ENCODE measurements at places on chromosomes 12 and 14.

DNA sequence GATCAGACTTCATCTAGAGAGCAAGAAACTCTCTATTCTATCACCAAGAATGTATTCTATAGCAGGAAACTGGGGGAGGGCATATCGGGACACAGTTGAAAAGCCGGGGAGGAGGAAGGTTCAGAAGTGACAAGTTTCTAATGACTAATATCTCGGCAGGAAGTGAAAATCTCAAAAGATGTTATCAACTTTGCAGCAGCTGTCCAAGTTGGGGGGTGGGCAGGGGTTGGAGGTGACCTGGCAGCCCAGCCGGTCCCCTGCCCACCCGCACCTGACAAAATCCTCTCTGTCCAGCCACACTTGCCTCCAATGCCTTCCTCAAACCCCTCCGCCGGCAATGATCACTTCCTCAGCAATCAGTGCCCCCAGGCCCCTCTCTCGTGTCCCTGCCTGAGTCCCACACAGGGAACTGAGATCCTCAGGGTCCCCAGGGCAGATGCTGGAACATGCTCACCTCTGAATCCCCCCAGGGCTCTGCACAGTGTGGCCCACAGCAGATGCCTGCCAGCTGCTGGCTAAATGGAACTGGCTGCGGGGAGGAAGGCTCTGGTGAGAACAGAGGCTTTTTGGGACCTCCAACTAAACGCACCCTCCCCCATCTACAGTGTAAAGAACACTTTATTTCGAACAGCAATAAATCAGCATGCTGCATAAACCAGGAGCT, 43.9 kb downstream of the CCDC88C start:
- DNase-seq, result no peak

DNA sequence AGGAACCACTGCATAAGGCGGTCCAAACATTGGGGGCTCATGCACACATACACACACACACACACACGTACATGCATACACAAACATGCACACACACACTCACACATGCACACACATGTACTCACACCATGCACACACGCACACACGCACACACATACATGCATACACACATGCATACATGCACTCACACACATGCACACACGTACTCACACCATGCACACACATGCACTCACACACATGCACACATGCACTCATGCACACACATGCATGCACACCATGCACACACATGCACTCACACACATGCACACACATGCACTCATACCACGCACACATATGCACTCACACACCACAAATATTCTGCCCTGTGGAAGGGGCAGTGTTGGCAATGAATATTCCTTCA, 22.1 kb downstream of the OAS2 start:
- DNase-seq, result no peak

DNA sequence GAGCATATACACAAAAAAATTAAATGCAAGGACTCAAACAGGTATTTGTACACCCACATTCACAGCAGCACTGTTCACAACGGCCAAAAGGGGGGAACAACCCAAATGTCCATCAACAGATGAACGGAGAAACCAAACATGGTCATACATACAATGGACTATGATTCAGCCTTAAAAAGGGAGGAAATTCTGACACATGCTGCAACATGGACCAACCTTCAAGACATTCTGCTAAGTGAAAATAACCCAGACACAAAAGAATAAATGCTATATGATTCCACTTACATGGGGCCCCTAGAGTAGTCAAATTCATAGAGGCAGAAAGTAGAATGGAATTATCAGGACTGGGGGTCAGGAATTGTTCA, 29.5 kb downstream of the ACTN1 start:
- no peak for DNase-seq

- no peak for DNase-seq
Measured at GRCh38 chr14:52939427-52939826, 11.4 kb downstream of the FERMT2 start.

- no peak for DNase-seq
Measured at GRCh38 chr12:49587174-49587908, 18.1 kb downstream of the FAM186B start.

- DNase-seq, result no peak
Measured at GRCh38 chr12:69476276-69477017, 6.3 kb downstream of the FRS2 start.

- peak; percentile 79 for DNase-seq
Measured at GRCh38 chr14:63852817-63853731, at the start of gene SYNE2. TSS of gene SYNE2 (plus strand) at chr14:63853004. CDS start at chr14:63909149, 56,145 bp downstream.

GRCh38 chr12:111766608-111767361, at the start of gene ALDH2:
TSS of gene ALDH2 (plus strand) at chr12:111766933. CDS start at chr12:111766983, 50 bp downstream.
- DNase-seq, result peak; percentile 20

DNA sequence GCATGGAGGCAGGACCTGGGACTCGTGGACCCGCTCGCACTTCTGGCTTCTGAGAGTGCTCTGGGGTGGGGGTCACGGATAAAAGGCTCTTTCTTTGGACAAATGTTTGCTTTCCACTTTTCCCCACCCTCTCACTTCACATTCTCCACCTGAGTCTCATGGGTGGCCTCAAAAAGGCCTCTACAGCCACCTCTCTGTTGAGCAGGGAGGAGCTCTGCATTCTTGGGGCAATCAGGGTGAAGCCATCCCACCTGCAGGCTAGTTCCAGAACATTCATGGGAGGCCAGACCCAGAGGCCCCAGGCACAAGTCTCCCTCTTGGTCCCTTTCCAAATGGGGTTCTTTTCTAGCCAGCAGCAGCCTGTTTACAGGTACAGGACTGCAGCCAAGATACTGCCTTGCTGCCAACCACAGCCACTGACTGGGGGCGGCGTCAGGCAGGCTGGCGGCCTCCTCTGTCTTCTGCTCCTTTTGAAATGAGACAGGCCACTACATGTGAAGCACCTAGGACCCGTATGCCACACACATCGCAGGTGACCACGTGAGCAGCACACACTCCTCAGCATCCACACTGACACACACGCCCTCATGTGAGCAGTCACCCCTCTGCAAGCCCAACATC, 18.2 kb upstream of the CEBPE start:
- DNase-seq, result no peak

DNA sequence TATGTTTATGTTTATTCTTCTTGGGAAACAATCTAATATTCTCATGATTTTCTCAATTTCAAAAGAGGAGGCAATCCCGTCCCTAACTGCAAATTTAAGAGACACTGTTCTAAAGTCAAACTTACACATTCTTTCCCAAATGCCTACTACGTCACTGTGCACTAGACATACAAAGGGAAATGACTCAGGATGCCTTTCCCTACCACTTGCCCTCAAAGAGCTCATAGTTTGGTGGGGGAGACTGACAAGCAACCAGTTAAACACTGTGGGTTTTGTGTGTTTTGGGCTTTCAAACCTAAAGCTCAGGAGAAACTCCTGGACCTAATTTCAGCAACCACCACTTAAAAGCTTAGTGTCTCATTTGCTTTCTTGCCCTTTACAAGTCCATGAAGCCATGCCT, 58.4 kb downstream of the ATP2B1 start:
- DNase-seq, result no peak

DNA sequence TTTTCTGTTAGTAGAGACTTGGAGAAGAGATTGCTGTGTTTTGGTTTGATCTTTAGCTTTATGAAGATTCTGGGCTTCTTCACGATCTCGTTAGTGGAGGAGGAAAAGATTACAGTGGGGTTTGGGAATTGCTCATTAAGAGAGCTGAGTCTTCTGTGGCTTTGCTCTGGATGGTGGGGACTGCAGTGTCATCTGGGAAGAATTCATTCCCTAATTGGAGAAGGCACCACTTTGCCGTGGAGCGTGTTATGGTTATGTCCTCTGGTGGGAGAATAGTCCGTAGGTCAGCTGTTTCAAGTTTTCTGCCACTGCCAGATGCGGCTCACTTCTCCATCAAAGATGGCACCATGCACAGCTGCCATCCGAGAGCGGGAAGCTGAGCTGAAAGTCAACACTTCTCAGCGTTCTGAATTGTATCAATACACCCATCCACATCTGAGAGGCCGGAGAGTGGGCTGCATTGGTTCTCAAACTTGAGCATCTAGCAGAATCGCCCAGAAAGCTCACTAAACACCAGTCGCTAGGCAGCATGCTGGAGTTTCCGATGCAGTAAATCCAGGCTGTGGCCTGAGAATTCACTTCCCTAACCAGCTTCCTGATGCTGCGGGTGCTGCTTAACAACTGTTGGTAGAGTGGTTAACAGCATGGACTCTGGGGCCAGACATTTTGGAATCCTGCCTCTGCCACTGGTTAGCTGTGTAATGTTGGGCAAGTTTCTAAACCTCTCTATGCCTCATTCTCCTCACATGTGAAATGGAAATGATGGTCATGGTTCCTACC, 117.8 kb downstream of the PLXNC1 start:
- no peak for DNase-seq

GRCh38 chr12:106645074-106645421, 62.2 kb downstream of the RFX4 start:
- no peak for DNase-seq

DNA sequence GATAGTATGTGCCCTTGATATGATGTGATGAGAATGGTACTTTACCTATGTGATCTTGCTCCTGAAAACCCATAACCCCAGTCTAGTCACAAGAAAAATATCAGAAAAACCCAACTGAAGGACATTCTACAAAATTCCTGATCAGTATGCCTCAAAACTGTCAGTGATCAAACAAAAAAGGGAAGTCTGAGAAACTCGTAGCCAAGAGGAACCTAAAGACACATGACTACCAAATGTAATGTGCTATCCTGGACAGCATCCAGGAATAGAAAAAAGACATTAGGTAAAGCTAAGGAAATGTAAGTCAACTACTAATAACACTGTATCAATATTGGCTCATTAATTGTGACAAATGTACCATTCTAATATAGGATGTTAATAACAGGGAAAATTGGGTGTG, 4.1 kb upstream of the WIF1 start:
- no peak for DNase-seq

DNA sequence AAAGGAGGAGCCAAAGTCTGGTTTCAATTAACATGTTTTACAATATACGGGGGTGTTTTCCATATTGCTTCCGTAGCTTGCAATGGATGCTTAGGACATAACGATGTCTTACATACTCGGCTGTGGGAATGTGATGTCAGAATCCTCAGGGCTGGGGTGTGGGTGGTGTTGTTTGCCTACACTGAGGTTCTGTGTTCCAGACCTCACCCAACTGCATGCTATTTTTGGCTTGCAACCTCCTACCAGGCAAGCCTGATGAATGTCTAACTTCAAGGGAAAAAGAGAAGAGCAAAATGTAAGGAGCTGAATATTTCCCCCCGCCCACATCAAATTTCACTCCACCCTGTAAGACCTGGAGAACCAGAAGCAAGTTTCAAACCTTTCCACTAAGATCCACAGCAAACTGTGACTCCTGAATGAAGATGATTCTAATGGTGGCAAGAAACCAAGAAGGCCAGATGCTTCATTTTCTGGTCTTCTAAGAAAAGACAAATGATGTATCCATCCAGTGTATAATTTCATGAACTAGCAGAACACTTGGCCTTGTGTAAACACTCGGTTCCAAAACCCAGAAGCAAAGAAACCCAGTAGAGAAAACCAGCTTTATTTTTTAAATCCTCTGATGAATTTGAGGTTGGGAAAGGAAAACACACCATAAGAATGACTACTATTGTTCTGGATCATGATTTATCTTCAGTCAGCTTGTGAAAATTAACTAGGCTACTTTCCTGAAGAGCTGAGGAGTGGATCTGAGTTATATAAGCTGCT, 227.9 kb downstream of the DACT1 start:
- no peak for DNase-seq

DNA sequence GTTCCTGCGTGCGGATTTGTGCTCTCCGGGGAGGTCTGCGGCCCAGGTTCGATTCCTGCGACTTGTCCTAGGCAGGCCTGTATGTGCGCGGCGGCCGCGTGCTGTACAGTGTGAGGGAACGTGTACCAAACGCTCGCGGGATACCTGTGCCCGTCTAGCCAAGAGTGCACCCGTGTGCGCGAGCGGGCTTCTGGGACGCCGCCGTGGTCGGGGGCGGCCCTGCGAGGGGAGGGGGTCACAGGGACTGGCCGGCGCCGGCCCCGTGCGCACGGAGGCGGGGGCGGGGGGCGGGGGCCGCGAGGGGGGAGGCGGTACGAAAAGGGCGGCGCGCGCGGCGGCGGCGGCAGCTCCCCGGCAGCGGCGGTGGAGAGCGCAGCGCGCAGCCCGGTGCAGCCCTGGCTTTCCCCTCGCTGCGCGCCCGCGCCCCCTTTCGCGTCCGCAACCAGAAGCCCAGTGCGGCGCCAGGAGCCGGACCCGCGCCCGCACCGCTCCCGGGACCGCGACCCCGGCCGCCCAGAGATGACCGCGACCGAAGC, at the start of gene DLK1:
Gene DLK1 (plus strand): TSS at position 343 of the 536 bp plus-strand sequence. CDS start 177 bp downstream, at position 520.
- DNase-seq, result no peak

DNA sequence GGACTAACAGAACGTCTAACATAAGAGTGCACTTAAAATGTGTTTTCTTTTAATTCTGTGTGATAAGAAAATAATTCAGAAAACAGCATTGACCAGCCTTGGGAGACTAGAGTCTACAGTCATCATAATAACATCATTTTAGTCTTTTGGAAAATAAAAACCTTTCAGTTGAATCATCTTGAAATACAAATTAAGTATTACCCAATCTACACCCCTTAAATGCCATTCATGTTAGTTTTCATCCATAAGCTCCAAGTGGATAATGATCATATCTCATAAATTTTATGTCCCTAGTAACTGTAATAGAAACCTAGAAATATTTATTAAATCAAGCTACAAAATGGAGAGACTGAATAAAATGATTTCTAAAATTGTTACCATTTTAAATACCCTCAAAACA, 32.4 kb downstream of the EPS8 start:
- DNase-seq, result no peak

- DNase-seq, result no peak
Measured at GRCh38 chr12:113793250-113793649, 172.9 kb downstream of the RBM19 start.

GRCh38 chr12:10505620-10506019, at the start of gene EIF2S3B:
TSS of gene EIF2S3B (plus strand) at chr12:10505890. CDS start at chr12:10505903, 13 bp downstream.
- DNase-seq, result no peak

GRCh38 chr12:25546318-25546717, 6.8 kb downstream of the LMNTD1 start:
- DNase-seq, result no peak

DNA sequence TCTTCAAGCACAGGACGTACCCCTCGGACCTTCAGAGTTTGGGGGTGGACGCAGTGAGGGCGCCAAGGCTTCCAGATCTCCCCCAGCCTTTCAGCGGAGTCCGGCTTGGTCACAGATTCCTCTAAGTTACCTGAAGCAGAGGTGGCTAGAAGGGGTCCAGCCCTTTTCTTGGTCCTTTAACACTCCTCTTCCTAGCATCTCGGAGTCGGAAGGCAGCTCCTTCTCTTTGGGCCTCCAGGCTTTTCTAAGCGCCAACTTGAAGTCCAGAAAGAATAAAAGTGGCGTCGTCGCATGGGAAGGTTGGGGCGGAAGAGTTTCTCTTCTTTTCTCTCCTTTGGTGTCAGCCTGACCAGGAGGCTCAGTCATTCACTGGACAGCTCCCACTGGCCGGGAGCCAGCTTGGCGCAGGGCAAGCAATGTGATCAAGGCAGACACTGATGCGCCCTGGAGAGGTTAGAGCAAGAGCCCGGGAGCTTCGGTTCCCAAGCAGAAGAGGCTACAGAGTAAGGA, 9.6 kb downstream of the OR6S1 start:
- no peak for DNase-seq

GRCh38 chr12:51906430-51907082, 748 bp upstream of the ACVRL1 start:
- no peak for DNase-seq

- no peak for DNase-seq
Measured at GRCh38 chr12:14219156-14219555, 146.3 kb upstream of the ATF7IP start.

GRCh38 chr14:66330916-66331315, 155.3 kb upstream of the CCDC196 start:
- DNase-seq, result no peak

GRCh38 chr14:80605536-80605935, 336.0 kb downstream of the CEP128 start:
- DNase-seq, result no peak
